ENCODE measurements at places on chromosomes 11 and 22.

- no peak for DNase-seq
These were observed 280.7 kb upstream of the PLET1 start for GRCh38 chr11:112541140-112542046.

DNA sequence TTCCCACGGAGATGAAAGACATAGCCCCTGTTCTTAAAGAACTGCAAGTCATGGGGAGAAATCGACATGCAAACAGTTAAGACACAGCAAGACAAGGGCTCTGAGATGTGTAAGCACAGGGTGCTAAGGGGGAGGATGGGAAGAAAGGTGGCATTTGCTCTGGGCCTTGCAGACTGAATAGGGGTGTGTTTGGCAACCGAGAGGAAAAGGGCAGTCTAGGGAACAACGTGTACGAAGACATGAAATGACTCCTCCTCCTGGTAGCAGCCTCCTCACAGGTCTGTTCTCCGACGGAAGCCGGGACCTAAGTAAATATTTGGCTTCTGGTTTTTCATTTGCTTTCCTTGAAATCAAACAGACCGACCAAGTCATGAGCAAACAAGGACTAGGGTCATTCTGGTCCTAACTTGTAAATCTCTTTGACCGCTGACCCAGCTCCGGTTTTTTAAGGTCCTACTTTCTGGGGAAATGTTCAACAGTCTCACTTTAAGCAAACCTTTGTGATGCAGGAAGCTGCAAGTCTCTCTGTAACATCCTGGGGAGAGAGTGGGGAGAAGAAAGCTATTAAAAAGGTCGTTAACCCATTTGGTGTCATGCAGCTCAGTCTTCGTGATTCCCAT, 19.7 kb downstream of the NNMT start:
- no peak for DNase-seq

GRCh38 chr22:34913826-34914225, 152.1 kb upstream of the ISX start:
- DNase-seq: no peak

DNA sequence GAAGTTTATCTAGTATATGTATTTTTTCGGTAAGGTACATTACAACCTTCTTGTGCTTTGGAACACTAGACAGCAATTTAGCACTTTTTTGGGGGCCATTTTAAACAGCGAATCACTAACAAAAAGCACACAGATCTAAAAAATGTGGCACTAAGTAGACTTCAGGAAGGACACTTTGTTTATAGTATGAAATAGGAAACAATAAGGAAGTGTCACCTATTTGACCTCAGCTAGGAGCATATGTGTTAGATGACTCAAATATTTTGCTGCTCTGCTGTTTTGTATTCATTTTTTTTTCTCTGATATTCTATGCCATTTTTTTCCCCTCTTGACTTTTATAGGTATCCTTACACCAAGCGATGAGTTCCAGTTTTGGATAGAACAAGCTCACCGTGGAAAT, 5.6 kb downstream of the DYNC2H1 start:
- DNase-seq: no peak

GRCh38 chr22:19291218-19291579, 320 bp downstream of the CLTCL1 start:
- peak; percentile 29 for DNase-seq

DNA sequence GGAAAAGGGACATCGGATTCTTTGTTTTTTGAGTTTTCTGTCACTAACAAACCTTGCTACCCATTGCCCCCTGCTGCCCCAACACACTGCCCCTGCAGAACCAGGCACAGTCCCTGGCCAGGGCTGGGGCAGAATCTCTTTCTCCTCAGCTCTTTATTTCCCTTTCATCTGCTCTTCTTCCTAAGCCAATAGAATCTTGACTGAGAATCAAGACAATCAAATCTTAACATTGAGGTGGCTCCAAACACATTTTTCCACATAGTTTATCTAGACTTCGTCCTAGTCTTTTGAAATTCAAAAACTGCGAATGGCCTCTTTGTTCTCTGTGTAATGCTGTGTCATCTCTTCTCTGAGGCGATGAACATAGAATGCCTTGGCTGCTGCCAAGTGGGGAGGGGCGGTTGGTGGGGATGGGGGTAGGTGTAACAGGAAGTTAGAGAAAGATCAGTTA, 16.1 kb upstream of the NTM start:
- DNase-seq: no peak

GRCh38 chr22:49972163-49973017, 11.8 kb downstream of the PIM3 start:
- peak; percentile 3 for DNase-seq

GRCh38 chr22:48938741-48939140, 888.9 kb downstream of the BRD1 start:
- no peak for DNase-seq

DNA sequence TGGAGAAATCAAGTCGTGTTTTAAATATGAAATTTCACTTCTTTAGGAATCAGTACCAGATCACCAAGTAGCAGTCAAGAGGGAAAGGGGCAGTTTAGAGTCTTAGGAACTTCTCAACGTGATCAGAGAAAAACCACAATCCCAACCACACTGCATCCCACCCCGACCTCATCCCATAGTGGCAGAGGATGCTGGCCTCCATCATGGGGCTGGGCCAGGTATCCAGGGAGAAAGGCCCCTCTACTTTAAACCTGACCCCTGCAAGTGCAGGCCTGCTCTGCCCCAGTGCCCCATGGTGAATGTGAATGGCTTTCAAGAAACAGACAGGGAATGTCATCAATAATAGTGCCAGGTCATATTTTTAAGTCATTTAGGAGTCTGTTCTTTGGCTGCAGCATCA, 12.1 kb downstream of the CHST1 start:
- no peak for DNase-seq

Data from T-helper 1 cell (primary cell).